ENCODE measurements at places on chromosomes 6 and 20. TPM values are rescaled to one million over a fixed set of nuclear protein-coding genes. Genes with fewer than 3 reads are reported as not detected.

DNA sequence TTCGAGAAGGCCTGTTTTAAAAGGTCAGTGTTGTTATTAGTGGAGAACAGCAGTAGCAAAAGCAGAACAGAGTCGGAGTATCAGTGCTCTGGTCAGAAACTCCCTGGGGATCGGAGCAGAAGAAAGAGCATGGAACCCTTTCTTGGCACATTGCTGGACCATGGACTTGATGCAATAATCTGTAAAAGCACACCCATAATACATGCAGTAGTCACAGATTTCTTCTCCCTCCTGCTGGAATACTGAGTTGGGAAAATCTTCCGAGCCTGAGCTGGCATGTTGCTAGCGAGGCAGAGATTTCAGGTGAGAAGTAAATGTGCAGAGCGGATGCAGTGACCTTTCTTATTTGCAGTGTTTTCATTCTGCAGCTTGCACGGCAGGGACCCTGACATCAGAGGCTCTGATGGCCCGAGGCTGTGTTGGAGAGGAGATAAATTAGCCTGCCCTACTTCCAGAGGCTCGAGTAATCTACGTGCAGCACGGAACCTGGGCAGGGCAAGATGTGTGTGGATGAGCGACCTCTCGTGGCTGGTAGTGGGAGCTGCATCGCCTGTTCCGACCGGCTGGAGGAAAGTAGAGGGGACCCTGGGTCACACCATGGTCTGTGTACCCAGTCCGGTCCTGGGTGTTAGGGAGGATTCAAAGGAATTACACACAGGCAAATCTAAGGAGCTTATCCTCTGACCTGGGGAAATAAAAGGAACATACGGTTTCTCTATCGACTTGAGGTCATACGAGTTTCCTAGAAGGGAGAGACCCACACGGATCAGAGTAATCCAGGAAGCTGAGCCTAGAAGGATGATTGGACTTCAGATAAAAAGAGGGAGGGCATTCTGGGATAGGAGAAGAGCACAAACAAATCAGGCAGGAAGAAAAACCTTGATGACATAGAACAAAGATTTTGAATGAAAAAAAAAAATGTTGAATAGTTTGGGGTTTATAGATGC, 137.0 kb upstream of the STMND1 start:
- peak; percentile 81 for DNase-seq

- no peak for DNase-seq
These were observed 8.9 kb downstream of the SLC16A10 start for GRCh38 chr6:111096246-111096645.

DNA sequence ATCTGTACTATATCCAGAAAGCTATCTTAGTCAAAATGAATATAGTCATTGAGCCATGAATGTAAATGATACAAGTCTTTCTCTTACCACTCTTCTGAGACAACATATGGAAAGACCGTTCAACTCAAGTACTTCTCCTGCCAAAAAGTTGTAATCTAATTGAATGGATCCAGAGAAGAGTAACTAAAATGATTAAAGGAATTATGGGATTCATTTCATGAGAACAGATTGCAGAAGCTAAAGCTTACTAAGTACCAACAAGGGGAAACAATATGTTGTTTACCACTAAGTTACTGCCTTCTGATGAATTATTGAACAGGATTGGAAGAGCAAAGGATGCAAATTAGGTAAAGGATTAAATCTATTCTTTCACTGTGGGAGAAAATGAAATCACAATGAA, 2.0 kb upstream of the LGSN start:
- no peak for DNase-seq

GRCh38 chr6:112413780-112414179, 66.7 kb downstream of the RFPL4B start:
- DNase-seq, result no peak

- no peak for DNase-seq
These were observed 6.3 kb upstream of the AHI1 start for GRCh38 chr6:135503703-135504475.

DNA sequence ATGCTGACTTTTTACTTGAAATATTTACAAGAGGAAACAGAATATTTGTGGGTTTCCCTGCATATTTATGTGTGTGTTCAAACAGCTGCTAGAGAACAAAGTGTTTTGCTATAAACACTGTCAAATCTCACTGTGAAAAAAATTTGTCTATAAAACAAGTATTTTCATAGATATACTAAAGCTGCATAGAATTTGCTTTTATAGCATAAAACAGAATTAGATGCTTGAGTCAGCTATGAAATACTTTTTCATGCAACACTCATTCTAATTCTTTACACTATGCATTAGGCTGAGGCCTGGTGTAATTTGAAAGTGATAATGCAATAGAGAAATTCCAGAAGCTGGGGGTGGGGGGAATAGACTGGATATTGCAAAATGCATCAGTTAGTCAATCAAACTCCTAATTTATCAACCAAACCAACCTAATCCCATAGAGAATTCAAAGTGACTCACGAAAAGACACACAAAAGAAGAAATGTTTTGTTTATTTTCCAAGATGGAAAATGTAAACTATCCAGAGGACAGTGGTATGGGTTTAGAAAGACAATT, 148.2 kb downstream of the LAMA2 start:
- no peak for DNase-seq

GRCh38 chr20:39532205-39532604, 570.1 kb downstream of the DHX35 start:
- DNase-seq, result no peak

GRCh38 chr6:89985751-89986493, 91.7 kb downstream of the GJA10 start:
- DNase-seq, result no peak

DNA sequence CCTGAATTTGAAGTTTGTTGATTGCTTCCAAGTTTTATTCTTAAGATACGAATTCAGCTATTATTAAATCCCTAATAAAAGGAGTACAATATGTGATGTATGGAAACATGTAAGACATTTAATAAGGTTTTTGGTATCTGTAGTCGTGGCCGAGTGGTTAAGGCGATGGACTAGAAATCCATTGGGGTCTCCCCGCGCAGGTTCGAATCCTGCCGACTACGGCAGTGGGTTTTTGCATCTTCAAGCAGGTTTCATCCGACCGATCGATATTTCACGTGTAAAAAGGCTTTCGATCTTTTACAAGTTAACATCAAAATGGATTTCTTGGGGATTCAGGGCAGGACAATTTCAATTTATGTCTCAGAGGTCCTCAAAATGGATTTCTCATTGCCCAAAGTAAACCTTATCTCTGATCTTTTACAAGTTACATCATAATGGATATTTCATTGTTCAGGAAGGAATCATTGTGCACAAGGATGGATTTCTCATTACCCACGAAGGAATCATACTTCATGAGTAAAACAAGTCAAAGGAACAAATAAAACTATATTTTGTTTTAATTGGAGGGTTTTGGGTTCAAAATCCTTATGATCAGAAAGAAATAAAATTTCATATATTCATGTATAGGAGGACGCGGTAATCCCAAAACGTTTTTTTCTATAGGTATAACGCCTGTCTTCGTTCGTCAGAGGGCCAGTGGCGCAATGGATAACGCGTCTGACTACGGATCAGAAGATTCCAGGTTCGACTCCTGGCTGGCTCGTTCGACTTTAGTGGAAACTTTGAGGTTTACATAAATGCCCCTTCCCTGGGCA, 37.3 kb upstream of the BTN3A2 start:
- DNase-seq, result no peak

DNA sequence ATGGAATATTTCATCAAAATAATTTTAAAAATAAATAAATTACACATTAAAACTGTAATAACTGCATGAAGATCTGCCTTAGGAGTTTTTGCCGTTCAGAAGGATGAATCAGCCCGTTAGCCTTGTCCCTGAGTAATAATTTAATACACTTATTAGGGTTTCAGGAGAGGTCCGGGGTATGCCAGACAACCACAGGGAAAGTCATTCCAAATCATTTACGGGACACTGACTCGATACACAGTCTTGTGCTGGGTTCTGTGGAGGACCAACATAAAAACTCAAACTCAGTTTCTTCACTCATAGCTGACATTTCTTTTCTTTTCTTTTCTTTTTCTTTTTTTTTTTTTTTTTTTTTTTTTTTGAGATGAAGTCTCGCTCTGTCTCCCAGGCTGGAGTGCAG, 735 bp upstream of the LY6G6F start:
- DNase-seq, result no peak

ATRN gene
- total RNA-seq, result 31.5 TPM

VWA7 gene
- total RNA-seq, result 0.94 TPM

DNA sequence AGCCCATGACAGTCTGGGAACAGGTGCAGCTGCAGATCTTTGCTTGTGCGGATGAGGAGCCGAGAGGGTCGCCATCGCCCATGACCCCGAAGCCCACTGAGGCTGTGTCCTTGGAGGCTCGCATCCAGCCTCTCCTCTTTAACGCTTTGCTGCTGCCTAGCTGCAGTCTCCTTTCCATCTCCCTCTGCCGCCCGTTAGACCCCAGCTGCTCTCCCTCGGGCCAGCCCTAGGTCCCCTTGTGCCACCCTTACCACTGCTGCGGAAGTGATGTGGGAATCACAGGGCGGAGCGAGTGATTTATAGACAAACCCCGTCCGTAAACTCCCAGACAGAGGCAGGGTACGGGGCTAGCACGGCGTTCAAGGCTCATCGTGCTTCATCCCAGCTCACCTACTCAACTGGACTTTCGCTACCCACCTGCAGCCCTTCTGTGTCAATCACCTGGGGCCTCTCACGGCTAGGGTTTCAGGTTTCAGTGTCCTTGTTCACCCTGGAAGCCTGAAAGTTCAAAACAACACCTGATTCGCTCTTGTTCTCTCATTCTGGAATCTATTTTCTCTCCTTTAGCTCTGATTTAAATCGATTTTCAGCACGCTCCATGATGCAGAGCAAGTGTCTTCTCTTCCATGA, 76.1 kb downstream of the PAX1 start:
- DNase-seq, result no peak

DNA sequence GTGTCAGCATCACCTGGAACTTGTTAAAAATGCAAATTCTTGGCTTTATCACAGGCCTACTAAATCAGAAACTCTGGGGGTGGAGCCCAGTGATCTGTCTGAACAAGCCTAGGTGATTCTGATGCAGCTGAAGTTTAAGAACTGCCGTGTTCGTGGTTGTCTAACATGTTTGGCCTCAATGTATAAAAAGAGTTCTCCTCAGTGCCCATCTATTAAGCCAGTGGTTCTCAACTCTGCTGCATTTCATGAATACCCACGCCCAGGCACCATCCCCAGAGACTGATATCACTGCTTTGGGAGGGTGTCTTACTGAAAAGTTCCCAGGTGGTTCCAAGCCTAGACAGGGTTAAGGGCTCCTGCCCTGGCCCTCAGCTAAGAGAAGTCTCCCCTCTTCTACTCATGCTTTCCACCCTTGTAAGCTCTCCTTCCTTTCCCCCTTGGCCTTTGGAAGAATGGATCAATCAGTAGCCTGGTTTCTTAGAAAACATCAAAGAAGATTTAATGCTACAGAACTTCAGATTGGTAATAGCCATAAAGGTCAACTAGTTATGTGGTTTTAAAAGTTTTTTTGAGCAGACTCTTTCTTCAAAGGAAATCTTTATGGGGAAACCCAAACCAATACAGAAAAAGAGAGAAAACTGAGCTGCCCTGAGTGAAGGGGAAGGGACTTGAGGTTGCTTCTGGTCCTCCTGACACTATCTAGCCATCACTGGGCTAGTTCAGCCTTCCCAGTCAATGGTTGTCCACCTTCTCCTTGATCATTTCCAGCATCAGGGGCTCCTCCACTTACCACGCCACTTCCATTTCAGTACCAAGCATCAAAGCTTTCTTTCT, 38.9 kb upstream of the TNFAIP3 start:
- DNase-seq, result no peak

GABRR1 gene
- 0.27 TPM for total RNA-seq

DNA sequence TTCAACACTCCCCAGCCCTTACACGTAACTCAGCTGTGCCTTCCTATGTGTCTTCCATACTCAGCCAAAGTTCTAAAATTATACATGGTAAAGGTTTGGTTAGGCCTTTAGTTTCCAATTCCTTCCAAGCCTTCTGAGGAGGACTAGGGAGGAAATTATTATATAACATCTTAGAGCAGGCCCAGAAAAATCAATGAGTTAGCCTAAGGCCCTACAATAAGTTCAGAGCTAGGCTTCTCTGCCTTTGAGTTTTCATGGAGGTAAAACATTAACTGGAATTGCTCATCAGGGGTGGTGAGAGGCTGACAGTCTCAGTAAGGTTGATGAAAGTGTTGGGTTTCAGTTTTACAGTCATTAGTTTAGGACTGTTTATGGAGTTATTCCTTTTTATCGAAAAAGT, 286.0 kb downstream of the ADGB start:
- DNase-seq, result no peak

DNA sequence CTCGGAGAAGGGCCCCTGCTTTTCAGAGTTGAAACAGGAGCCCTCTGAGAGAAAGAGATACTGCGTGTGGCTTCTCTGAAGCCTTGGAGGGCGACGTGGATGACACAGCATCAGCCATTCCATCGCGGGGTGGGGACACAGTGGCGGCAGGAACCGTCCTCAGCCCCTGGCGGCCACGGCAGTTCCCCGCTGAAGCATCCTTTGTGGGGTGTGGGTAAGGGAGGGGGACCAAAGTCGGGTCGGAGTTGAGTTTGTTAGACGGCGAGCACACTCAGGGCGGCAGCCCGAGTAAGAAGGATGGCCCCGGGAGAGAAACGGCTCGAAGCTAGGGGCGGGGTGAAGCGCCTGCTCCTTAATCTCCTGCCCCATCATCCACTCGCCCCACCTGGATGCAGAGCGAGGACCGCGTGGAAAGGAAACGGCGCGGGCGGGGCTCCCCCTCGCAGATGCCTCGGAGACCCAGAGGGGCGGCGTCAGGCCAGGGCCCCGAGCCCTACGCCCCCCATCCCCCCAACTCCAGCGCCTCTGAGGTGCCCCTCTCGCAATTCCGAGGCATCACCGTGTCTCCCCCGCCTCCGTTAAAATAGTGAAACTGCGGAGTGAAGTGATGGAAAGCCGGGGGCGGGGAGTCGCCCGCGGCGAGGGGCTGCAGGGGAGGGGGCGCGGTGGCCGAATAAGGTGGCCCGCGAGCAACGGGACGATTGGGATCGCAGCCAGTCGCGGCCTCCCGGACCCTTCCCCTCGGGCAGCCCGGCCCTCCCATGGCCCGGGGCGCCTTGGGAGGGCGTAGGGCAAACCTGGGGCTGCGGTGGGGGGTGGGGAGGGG, 796 bp upstream of the RREB1 start:
- peak; percentile 72 for DNase-seq

GRCh38 chr6:69349771-69350170, 447.0 kb downstream of the LMBRD1 start:
- no peak for DNase-seq

- DNase-seq, result no peak
These were observed 661.7 kb downstream of the KIF16B start for GRCh38 chr20:15911581-15911980.

GRM1 gene
- total RNA-seq, result 0.45 TPM

GRCh38 chr6:69438113-69438512, 358.7 kb downstream of the LMBRD1 start:
- DNase-seq, result no peak

GRCh38 chr6:22873513-22874136, 304.3 kb downstream of the HDGFL1 start:
- DNase-seq, result no peak

- DNase-seq, result no peak
These were observed 597.4 kb upstream of the HS3ST5 start for GRCh38 chr6:114940181-114940580.

B3GALT4 gene
- total RNA-seq, result 14.8 TPM

SYTL3 gene
- 2.5 TPM for total RNA-seq
